Cardiac fibroblast (primary cell): ENCODE measurements at places on chromosomes 7 and 10.

- peak; percentile 96 for DNase-seq
Measured at GRCh38 chr7:74061840-74062539, 21.6 kb upstream of the LIMK1 start.

DNA sequence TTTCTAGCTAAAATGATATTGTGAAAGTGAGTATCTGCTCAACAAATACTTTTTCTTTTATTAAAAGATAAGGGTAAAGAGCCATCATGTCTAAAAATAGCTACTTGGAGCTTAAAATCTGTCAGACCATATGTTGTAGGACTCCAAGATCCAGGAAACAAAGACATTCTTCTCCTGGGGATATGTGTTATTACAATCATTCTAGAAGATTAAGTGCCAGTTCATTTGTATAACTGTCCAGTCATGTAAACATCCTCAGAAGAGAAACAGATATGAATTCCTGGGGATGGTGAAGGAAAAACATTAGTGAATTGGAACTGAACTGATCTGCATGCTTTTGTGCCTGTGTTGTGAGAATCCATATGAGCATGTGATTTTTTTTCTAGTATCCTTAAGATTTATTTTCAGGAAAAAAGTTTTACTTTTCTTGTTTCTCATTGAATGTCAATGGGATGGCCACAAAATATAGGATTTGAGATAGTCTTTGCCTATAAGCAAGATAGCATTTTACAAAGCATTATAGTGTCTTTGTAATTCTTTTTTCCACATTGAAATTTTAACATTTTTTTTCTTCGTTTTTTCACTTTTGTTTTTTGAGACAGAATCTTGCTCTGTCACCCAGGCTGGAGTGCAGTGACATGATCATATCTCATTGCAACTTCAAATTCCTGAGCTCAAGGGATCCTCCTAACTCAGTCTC is 14.4 kb upstream of the MTERF1 start:
- peak; percentile 52 for DNase-seq

- no peak for DNase-seq
Measured at GRCh38 chr10:14924013-14924412, 29.9 kb downstream of the DCLRE1C start.

GRCh38 chr7:5234852-5235831 is 45.1 kb downstream of the WIPI2 start:
- DNase-seq, result no peak

- DNase-seq, result no peak
Measured at GRCh38 chr10:48690791-48691660, 6.4 kb downstream of the WDFY4 start.

DNA sequence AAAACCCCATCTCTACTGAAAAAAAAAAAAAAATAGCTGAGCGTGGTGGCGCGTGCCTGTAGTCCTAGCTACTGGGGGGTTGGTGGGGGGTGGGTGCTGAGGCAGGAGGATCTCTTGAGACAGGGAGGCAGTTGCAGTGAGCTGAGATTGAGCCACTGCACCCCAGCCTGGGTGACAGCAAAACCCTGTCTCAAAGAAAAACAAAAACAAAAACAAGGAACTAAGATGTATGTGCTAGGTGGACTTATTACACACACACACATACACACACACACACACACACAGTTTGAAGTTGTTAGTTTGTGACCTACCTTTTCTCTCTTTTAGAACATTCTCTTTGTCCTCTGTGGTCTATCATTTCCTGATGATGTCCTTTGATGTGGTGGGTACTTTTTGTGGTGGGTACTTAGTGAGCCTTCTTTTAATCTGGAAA is 53.5 kb downstream of the EXOC6 start:
- DNase-seq, result no peak

- peak; percentile 5 for DNase-seq
Measured at GRCh38 chr10:122707535-122707934, 7.9 kb upstream of the C10orf120 start.

- no peak for DNase-seq
Measured at GRCh38 chr7:128867241-128867640, 4.6 kb downstream of the ATP6V1F start.

- DNase-seq, result peak; percentile 44
Measured at GRCh38 chr7:103343758-103344452, 662 bp downstream of the DNAJC2 start.

- no peak for DNase-seq
Measured at GRCh38 chr10:131812736-131813604, 87.8 kb upstream of the PPP2R2D start.

- DNase-seq, result no peak
Measured at GRCh38 chr10:133475821-133476640, 22.3 kb downstream of the SCART1 start.

GRCh38 chr10:24575481-24576002 is 148.1 kb downstream of the ARHGAP21 start:
- no peak for DNase-seq

- DNase-seq, result no peak
Measured at GRCh38 chr7:77989981-77990566, 191.5 kb downstream of the PHTF2 start.

DNA sequence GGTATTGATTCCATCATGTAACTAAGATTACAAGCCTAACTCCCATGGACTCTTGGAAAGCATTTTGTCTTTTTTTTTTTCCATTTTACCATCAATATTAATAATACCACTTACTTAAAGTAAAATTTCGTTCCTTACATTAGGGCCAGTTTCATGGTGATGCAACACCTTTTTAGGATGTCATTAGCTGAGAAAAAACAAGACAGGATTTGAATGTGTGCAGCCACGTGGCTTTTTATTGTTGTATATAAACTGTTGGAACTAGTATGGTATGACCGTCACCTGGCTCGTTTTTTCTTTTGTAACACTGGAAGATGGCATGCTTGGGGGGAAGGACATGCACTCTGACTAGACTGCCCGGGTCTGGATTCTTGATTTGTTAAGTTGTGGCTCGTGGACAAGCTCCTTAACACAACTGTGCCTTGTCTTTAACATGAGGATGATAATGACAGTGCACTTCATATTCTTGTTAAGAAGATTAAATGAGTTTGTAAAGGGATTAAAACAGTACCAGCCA is 42.1 kb downstream of the ARHGAP21 start:
- DNase-seq, result no peak

DNA sequence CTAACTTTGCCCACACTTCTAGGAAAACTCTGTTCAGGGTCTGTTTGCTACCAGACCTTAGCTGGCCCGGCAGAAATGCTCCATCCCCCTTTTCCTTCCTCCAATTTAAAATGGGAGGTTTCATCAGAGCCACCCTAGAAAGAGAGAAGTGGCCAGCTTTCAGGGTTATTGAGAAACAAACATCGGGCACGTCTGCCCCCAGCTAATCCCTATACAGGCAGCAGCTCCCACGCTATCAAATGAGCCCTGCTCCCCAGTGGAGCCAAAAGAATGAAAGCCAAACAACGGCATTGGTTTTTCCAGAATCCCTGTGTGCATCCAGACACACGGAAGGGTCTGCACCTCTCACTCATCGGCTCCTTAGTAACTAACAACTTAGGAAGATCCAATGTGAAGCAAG is 132.5 kb downstream of the GRID1 start:
- DNase-seq, result no peak

GRCh38 chr7:147498081-147498480 is 1092.5 kb upstream of the C7orf33 start:
- DNase-seq, result peak; percentile 36

DNA sequence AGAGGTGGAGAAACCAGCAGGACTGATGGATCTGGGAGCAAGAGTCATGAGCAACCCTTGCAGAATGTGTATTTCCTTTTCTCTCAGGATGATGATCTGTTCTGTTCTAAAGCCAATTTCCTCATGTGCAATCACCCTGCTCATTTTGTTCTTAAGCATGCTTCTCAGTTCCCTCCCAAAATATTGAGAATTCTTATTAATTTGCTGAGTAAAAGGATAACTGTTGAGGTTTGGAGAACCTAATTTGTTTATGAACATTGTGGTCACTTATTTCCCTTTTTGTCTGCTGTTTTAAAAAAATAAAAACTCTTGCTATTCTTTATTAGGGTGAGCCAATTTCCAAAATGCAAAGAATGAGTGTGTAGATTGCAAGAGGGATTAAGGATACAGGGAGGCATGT is 106.8 kb downstream of the APBB1IP start:
- no peak for DNase-seq

DNA sequence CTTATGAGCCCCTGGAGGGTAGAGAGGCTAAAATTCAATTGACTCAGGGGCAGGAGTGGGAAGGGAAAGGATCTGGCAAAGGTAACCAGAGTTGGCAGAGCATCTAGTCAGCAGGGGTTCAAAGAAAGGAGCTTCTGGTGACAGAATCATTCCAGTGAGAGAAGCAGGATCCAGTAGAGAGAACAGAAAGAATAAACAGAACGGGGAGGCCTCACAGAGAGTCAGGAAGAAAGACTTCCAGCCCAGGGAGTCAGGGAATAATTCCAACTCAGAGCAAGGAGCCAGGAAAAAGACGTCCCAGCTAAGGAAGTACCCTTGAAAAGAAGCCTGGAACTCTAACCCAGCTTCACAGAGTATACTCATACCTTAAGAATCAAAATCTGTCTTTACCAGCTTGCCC is 66.6 kb upstream of the CPXM2 start:
- no peak for DNase-seq

DNA sequence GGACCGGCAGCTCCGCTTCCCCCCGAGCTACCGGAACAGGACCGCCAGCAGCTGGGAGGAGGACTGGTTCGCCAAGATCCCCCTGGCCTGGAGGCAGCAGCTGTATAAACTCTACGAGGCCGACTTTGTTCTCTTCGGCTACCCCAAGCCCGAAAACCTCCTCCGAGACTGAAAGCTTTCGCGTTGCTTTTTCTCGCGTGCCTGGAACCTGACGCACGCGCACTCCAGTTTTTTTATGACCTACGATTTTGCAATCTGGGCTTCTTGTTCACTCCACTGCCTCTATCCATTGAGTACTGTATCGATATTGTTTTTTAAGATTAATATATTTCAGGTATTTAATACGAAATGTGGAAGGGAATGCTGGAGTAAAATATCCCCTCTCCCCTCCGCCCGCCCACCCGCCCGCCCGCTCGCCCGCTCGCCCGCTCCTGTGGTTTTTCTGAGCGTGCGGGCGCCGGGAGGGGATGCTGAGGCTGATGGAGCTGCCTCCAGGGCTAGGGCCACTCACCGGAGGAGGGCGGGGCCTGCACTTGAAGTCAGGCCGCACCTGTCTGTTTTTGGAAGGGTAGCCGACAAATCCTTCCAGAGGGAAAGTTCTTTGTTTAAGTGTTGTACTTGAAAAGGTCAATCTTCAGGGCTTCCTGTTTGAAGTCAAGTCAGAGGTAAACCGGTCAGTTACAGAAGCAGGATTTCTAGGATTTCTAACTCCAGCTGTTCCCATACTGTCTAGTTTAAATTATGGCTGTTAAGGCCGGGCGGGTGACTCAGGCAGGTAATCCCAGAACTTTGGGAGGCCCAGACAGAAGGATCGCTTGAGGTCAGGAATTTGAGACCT is 30.5 kb downstream of the CHST12 start:
- DNase-seq, result no peak

- DNase-seq, result no peak
Measured at GRCh38 chr7:11315666-11316258, 342.1 kb downstream of the PHF14 start.

- no peak for DNase-seq
Measured at GRCh38 chr10:1377231-1377630, 321.0 kb downstream of the WDR37 start.

- DNase-seq, result no peak
Measured at GRCh38 chr10:26361971-26362370, 76.2 kb upstream of the APBB1IP start.

GRCh38 chr10:130500261-130501000 is 364.2 kb downstream of the GLRX3 start:
- DNase-seq, result no peak

DNA sequence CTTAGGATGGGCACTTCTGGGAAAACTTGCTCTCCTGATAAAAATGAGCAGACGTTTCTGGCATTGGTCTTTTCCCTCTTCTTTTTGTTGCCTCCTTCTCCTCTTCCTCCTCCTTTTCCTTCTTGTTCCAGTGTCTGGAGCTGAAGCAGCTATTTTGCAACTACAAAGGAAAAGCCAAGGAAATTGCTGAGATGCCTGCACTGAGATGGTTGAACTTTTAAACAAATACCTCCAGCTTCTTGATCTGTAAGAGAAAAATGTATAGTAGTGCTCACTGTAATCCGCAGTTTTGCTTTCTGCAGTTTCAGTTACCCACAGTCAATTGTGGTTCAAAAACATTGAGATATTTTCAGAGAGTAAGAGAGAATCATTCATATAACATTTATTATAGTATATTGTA is 7.5 kb upstream of the SND1 start:
- DNase-seq, result no peak

DNA sequence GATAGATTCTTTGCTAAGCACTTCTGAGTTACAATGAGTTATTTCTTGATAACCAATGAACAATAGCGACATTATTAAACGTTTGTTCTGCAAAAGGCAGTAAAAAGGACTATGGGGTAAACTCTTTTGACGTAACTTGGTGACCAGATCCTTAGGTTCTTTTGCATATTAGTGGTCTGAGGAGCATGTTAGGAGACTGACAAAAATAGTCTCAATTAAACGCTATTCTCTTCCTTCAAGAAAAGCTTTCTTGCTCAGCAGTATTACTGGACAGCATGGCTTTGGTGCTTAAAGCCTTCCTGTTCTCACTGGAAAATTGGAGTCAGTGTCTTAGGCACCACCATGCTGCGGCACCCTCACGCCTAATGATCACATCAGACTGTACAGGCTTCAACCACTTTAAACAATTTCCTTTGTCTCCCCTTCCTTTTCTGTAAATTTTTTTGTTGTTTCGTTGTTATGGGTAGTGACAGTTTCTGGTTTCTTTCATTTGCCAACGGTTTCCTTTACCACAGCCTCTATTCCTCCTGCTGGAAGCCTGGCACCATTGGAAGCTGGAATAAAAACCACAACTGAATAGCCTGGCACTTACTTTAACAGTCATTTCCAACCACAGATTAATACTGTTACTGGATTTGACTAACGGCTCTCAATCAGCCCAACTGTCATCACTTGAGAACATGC is 49.2 kb upstream of the FAM133B start:
- DNase-seq, result no peak

GRCh38 chr10:120422457-120422856 is 34.6 kb upstream of the PLPP4 start:
- DNase-seq, result peak; percentile 62

DNA sequence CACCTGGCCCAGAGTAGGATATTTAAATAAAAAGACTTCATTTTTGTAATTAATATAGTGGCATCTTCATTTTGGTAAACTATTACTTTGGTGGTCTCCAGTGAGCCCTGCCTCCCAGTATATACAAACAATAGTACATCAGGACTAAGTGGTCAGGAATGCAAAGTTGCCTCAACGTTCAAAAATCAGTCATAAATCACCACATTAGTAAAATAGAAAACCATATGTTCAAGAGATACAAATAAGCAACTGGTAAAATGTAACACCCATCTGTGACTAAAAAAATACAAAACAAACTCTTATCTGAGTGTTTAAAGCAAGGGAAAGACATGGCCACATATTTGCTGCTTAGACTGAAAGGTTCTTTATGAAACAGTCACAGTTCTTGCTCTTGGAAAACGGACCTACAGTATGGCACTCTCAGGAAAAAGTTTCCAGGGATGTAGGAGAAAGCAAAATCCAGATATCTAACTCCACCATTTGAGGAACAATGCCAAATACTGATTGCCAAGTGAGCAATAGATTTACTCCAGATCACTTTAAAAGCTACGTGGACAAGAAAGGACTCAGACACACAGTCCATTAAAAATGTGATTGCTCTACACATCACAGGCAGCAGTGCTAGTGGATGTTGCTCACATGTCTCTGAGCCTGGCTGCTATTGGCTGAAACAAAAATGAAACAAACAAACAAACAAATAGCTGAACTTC is 15.1 kb upstream of the RHOBTB1 start:
- DNase-seq, result peak; percentile 72
